ENCODE measurements at places on chromosomes 16 and 17. TPM values are rescaled to one million over a fixed set of nuclear protein-coding genes. Genes with fewer than 3 reads are reported as not detected.

DNA sequence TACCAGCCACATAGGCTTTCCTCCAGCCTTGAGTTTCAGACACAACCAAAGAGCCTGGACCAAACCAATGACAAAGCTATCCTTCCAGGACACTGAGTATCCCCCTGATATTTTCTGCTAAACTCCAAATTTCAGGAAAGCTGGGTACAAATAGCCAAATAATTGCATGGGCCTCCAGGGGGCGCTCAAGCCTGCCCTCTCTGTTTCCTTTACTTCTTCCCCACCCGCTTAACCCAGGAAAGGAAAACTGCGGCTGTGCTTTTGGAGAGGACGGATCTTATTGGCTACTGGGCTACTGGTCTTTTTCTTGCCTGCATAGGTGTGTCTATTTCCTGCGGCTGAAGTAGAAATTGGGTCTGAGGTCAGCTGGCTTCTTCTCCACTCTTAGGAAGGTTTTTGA is 30.1 kb downstream of the GNGT2 start:
- peak; percentile 60 for DNase-seq

GRCh38 chr16:12917653-12918052 is 16.3 kb downstream of the SHISA9 start:
- DNase-seq: no peak

The MILR1 gene
- 2.0 TPM for polyA plus RNA-seq

DNA sequence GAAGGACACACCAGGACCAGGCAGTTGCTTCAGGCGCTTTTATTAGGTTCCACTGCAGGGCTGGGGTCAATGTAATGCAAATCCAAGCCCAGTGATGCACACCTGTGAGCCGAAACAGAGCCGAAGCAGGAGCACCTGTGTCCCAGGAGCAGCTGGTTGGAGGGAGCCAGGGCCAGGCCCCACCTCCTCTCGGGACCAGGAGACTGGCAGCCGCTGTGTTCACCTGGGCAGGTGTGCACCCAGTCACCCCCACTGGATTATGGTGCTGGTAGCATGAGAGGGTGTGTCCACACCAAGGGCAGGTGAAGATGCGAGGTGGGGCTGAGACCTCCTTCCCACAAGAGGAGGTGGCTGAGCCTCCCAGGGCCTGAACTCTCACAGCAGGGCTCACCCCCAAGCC is 4.7 kb upstream of the FAAP100 start:
- DNase-seq: peak; percentile 60

The KCNJ2 gene
- 0.45 TPM for polyA plus RNA-seq

The CDRT15 gene
- not detected for polyA plus RNA-seq

GRCh38 chr16:77211880-77212740 is 12.9 kb downstream of the SYCE1L start:
- DNase-seq: peak; percentile 82

GRCh38 chr17:27810211-27810901 is 10.0 kb upstream of the NOS2 start:
- peak; percentile 82 for DNase-seq

- no peak for DNase-seq
These were observed 168.5 kb upstream of the DYNLRB2 start for GRCh38 chr16:80372341-80372740.

The ERCC4 gene
- 0.67 TPM for polyA plus RNA-seq

The MIS12 gene
- polyA plus RNA-seq: 11.1 TPM

DNA sequence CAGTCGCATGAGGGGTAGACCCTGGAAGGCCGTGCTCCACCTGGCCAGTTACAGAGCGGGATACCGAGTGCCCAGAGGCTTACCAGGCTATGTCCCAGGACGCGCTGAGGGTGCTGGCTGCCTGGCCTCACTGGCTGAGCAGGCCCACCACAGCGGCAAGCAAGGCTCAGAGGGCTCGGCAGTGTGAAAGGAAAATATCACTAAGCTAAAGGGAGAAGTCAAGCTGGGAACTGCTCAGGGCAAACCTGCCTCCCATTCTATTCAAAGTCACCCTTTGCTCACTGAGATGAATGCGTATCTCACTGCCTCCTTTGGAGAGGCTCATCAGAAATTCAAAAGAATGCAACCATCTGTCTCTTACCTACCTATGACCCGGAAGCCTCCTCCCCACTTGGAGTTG is 37.4 kb downstream of the CCDC57 start:
- DNase-seq: no peak

- peak; percentile 55 for DNase-seq
These were observed 11.1 kb downstream of the LPO start for GRCh38 chr17:58249270-58250133.

- no peak for DNase-seq
These were observed 1051.4 kb upstream of the RBFOX1 start for GRCh38 chr16:6281274-6281673.

DNA sequence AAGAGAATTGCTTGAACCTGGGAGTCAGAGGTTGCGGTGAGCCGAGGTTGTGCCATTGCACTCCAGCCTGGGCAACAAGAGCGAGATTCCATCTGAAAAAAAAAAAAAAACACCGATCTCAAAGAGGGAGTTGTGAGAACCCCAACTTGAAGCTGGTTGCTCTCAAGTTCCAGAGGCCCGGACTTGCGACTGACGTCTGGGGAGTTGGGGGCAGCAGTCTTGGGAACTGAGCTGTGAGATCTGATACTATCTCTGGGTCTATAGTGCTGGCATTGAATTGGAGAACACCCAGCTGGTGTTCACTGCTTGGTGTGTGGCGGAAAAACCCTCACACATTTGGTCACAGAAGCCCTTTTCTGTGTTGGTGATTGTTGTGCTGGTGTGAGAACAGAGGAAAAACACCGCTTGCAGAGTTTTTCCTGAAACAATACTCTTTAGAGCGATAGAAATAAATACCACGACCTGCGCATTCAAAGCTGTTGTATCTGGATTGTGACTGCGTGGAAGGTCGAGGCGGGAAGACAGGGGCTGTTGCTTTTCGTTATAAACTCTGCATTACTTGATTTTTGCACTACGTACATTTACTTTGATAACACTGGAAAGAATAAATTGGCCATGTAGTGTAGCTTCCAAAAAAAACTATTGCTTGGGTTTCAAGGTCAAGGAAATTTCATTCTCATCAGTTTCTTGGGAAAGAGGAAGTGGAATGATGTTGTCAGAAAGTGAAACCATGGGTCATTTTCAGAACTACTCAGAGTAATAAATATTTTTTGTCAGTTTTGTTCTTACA is 8.8 kb downstream of the SCIMP start:
- DNase-seq: no peak

The GNG13 gene
- 2.9 TPM for polyA plus RNA-seq
